ENCODE measurements at places on chromosomes 5 and 9. TPM values are rescaled to one million over a fixed set of nuclear protein-coding genes. Genes with fewer than 3 reads are reported as not detected.

GRCh38 chr5:154962494-154962893 lies 21.6 kb downstream of the MRPL22 start:
- no peaks in the 10 kb centered on the region for H3K4me1 ChIP-seq
- no peak overlapping the region for H3K4me3 ChIP-seq
- no peak for DNase-seq
- no peak overlapping the region for H3K27ac ChIP-seq
- H3K36me3 ChIP-seq = peaks cover 43% of the 10 kb centered on the region
- H3K27me3 ChIP-seq = no peaks in the 10 kb centered on the region

DNA sequence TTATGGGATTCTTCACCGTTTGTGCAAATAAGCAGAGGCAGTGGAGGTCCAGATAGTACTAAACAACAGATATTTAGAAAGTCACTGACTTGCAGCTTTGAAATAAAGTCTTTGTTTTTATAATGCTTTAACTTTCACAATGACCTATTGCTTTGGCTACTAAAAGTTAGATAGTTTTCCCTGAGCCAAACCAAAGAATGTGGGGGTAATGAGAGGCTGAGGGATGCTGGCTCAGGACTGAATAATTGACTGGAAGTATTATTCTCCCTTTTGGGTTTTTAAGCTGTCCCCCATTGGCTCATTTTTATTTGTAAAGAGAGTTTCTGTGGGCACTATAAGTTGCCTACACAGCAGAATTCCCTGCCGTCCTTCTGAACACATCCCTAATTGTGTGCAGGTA lies 99.2 kb upstream of the ACTBL2 start:
- no peaks in the 10 kb centered on the region for H3K27me3 ChIP-seq
- no peaks in the 10 kb centered on the region for H3K36me3 ChIP-seq
- no peak overlapping the region for H3K4me3 ChIP-seq
- no peaks in the 10 kb centered on the region for H3K4me1 ChIP-seq
- no peak for DNase-seq

- H3K4me1 ChIP-seq = no peaks in the 10 kb centered on the region
- peaks cover 10% of the 10 kb centered on the region for H3K27me3 ChIP-seq
- H3K36me3 ChIP-seq = no peaks in the 10 kb centered on the region
- DNase-seq = no peak
- no peak overlapping the region for H3K27ac ChIP-seq
Measured at GRCh38 chr9:76092572-76092971, 202.1 kb downstream of the PCSK5 start.

GRCh38 chr5:178324481-178325310 lies 92.1 kb upstream of the PHYKPL start:
- H3K4me3 ChIP-seq = no peak overlapping the region
- H3K27ac ChIP-seq = no peak overlapping the region
- no peak for DNase-seq
- no peaks in the 10 kb centered on the region for H3K4me1 ChIP-seq
- no peaks in the 10 kb centered on the region for H3K27me3 ChIP-seq

GRCh38 chr5:93922551-93922950 lies 181.2 kb upstream of the POU5F2 start:
- DNase-seq = no peak
- H3K4me3 ChIP-seq = no peak overlapping the region
- no peaks in the 10 kb centered on the region for H3K36me3 ChIP-seq
- H3K4me1 ChIP-seq = no peaks in the 10 kb centered on the region
- no peak overlapping the region for H3K27ac ChIP-seq

- H3K27me3 ChIP-seq = no peaks in the 10 kb centered on the region
- no peaks in the 10 kb centered on the region for H3K36me3 ChIP-seq
- H3K27ac ChIP-seq = no peak overlapping the region
Measured at GRCh38 chr5:152403046-152403445, 2.0 kb downstream of the NMUR2 start.

DNA sequence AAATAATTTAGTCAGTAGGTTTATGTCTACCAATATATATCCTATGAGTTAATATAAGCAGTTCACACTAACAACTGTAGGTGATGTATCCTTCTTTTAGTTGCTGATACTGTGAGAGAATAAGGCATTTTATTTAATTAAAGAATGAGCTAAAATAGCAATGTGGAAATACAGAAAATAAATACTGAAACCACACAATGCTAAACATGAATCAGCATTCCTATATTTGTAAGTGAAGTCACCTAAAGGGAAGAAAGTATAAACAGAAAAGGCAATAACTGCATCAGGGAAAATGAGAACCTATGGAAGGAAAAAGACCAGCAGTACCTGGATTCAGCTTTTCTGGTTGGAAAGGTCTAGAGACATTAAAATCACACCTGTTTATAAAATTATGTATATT lies 336.0 kb downstream of the PDE4D start:
- no peaks in the 10 kb centered on the region for H3K36me3 ChIP-seq
- DNase-seq = no peak
- H3K4me1 ChIP-seq = 0 out of 2 replicates have a peak, but pooled peaks cover 3% of the 10 kb centered on the region
- no peak overlapping the region for H3K27ac ChIP-seq
- H3K27me3 ChIP-seq = no peaks in the 10 kb centered on the region
- H3K4me3 ChIP-seq = no peak overlapping the region

DNA sequence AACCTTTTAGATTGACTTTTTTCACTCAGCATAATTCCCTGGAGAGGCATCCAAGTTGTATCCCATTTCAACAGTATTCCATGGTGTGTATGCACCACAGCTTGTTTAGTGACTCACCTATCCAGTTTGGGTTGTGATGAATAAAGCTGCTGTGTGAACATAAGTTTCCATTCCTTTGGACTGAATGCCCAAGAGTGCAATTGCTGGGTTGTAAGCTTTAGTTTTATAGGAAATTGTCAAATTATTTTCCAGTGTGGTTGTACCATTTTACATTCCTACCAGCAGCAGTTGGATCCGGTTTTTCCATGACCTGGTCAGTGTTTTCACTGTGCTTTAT lies 60.9 kb upstream of the TMED7 start:
- no peak overlapping the region for H3K27ac ChIP-seq
- no peaks in the 10 kb centered on the region for H3K4me1 ChIP-seq
- no peak overlapping the region for H3K4me3 ChIP-seq
- no peak for DNase-seq
- H3K36me3 ChIP-seq = no peaks in the 10 kb centered on the region
- H3K27me3 ChIP-seq = no peaks in the 10 kb centered on the region

DNA sequence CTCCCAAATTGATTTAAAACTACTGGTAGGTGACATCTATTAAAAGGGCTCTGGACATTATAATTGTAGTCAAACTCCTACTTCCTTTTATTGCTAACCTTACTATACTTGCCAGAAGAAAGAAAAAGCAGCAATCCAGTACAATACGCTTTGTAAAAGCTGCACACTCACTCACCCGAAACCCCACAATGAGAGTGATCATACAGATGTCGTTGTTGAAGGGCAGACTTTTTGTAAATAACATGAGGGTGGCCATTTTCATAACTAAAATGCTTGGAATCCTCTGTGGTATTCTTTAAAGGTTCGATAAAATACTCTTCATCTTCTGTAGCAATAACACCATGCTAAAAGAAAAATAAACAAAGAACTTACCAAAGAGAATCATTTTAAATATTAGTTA lies 21.7 kb downstream of the ADAMTS6 start:
- no peaks in the 10 kb centered on the region for H3K4me1 ChIP-seq
- no peaks in the 10 kb centered on the region for H3K27me3 ChIP-seq
- peaks cover 11% of the 10 kb centered on the region for H3K36me3 ChIP-seq
- DNase-seq = no peak
- H3K27ac ChIP-seq = no peak overlapping the region
- H3K4me3 ChIP-seq = no peak overlapping the region

GRCh38 chr5:143279698-143280097 lies 123.8 kb downstream of the NR3C1 start:
- no peak overlapping the region for H3K27ac ChIP-seq
- H3K4me1 ChIP-seq = no peaks in the 10 kb centered on the region
- no peak overlapping the region for H3K4me3 ChIP-seq
- H3K36me3 ChIP-seq = peaks cover 44% of the 10 kb centered on the region

DNA sequence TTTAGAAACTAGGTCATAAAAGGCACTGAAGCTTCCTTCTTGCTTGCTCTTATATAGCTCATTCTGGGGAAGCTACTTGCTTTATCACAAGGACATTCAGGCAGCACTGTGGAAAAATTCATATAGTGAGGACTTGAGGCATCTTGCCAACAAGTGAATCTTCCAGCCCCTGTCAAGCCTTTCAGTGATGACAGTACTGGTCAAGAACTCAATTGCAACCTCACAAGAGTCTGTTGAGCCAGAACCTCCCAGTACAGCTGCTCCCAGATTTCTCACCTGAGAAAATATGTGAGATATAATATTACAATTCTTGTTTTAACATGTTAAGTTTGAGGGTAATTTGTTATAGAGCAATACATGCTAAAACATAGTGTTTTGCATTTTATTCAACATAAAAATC lies 2011.0 kb upstream of the NUDT12 start:
- H3K27ac ChIP-seq = no peak overlapping the region
- H3K27me3 ChIP-seq = no peaks in the 10 kb centered on the region
- no peak for DNase-seq
- H3K36me3 ChIP-seq = no peaks in the 10 kb centered on the region
- H3K4me3 ChIP-seq = no peak overlapping the region
- no peaks in the 10 kb centered on the region for H3K4me1 ChIP-seq

DNA sequence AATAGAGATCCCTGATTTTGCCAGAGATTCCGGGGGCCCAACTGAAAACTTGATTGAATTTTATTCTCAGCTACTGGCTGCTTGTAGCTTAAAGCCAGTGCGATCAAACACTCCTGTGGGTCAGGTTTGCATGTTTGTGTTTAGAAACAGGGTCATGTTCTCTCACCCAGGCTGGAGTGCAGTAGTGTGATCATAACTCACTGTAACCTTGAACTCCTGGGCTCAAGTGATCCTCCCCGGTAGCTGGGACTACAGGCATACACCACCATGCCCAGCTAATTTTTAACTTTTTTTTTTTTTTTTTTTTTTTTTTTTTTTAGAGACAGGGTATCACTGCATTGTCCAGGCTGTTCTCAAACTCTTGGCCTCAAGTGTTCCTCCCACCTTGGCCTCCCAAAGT lies 66.6 kb downstream of the LRRC70 start:
- H3K27me3 ChIP-seq = no peaks in the 10 kb centered on the region
- H3K27ac ChIP-seq = no peak overlapping the region
- no peaks in the 10 kb centered on the region for H3K4me1 ChIP-seq
- DNase-seq = no peak

The SLC22A5 gene
- polyA plus RNA-seq = 12.3 TPM

The KIF24 gene
- 1.2 TPM for polyA plus RNA-seq

The PCDHA7 gene
- 0.15 TPM for polyA plus RNA-seq

All from SK-N-SH (cell line).